Right renal pelvis (tissue), 4 donors: ENCODE measurements at places on chromosomes 13 and 19. TPM values are rescaled to one million over a fixed set of nuclear protein-coding genes. Genes with fewer than 3 reads are reported as not detected.

- no peak for DNase-seq
These were observed 11.9 kb downstream of the LTBP4 start for GRCh38 chr19:40612831-40613689.

DNA sequence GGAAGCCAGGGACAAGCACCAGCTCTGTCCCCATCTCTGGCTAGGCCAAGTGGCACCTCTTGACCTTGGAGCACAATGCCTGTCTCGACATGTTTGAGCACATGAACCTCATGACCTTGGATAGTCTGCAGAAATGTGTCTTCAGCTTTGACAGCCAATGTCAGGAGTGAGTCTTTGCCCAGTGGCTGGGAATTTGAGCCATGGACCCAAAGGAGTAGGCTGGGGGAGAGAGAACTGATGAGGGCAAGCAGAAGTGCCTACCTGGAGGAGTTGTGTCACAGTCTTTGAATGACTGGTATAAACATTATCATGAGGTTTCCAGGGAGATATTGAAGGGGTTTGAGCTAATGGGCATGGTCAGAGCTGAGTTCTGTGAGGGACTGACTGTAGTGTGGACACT lies 6.7 kb upstream of the CYP4F12 start:
- no peak for DNase-seq

DNA sequence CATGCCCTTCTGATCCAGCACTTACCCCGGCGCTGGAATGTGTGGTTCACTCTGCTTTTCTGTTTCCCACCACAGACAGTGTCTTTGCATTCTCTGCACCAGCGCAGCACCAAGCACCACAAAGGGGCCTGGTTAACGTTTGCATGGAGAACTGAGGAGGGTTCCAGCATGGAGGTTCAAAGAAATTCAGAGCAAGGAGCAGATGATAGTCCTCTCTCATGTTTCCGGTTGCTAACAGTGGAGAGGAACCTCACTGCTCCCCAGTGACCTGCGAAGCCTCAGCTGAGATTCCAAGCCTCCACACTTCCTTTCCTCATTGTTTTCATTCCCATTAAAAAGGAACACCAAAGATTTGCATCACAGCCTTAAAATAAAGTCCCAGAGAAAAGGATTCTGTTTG lies 99.7 kb downstream of the STARD13 start:
- no peak for DNase-seq

DNA sequence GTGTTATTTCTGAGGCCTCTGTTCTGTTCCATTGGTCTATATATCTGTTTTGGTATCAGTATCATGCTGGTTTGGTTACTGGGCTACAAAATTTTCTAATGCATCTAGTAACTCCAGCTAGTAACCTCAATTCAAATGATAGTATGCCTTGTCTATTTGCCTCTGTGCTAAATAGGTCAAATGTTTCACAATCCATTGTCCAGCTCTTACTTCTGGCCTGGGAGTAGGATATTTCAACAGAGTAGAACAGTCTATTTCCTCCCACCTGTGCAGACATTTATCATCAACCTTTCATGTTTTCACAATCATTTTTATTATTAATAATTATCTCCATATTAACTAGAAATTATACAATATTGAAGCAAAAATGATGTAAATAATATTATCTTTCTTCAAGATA lies 18.1 kb upstream of the NDFIP2 start:
- no peak for DNase-seq

GRCh38 chr19:42069619-42070351 lies at the start of gene GRIK5:
Gene GRIK5 (minus strand): TSS chr19:42070206. CDS start chr19:42065770, 4,436 bp downstream.
- no peak for DNase-seq

GRCh38 chr13:98918771-98919170 lies 59.1 kb downstream of the DOCK9 start:
- no peak for DNase-seq

DNA sequence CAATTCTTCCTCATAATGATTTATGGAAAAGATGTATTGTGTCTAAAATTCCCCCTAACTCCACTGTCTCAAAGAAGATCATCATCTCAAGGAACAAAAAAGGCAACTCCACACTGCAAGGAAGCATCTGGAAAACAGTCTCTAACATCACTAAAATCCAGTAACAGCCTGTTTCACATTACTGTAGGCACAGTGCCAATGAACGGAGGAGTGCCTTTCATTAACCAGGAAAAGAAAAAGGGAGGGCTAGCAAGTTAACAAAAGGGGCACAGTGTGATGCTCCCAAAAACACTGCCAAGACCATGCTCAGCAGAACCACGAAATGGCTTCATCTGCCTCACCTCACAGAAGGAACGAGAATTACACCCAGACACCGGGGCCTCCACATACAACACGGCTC lies 8.5 kb downstream of the TMTC4 start:
- no peak for DNase-seq

DNA sequence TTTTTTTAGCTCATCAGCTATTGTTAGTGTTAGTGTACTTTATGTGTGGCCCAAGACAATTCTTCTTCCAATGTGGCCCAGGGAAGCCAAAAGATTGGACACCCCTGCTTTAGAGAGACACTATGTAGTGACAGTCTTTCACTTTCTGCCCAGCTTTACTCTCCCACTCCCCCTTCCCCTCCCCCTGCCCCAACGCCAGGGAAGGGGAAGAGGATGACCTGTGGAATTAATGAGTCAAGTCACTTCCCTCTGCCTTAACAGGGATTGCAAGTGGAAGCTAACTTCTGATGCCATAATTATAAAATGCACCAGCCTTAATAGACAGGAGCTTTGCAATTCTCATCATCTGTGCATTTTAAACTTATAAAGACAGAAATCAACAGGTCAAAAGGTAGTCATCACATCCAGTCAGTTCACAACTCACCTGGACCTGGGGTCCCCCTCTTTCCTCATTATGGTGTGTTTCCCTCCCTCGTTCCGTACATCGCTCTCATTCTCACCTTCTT lies 1.6 kb downstream of the ZNF415 start:
- DNase-seq = no peak

DNA sequence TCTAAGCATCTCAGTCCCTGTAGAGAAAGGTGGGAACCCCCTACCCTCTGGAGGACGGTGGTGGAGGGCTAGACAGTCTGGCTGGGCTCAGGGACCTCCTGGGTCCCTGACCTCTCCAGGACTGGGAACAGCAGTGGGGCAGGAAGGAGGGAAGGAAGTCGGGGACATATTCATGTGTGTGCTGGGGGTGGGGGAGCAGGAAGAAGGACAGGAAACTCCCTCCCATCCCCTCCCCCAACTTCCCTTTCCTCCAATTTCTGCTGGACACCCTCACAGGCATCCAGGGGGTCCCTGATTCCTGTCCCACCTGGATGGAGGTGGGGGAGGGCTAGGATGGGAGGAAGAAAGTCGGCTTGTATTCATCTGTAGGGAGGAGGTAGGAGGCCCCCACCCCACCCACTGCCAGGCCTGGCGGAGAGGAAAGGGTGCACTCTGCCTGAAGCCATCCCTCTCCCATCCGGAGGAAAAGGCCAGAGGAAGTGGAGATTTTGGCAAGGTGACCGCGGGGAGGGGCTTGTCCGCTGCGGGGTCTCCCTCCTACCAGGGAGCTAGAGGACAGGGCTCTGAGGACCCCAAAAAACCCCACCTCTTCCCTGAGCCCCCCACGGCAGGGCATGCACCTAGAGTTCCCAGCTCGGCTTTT lies 2.3 kb downstream of the NOVA2 start:
- DNase-seq = no peak

DNA sequence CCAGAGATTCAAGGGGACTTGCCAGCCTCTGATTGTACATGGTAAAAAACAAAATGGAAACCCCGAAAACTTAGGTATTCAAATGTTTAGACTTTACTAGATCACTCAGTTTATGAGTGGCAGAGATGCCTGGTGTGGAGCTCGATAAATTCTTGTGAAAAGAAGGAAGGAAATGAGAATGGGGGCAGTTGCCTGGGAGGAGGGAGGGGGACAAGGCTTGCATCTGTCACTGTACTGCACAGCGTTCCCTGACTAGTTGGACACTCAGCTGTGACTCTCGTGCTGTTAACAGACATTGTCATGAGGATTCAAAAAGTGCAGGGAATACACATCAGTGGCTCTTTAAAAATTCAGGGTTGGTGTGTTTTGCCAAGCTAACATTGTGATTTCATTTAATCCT lies 232.9 kb downstream of the ZIC5 start:
- no peak for DNase-seq

DNA sequence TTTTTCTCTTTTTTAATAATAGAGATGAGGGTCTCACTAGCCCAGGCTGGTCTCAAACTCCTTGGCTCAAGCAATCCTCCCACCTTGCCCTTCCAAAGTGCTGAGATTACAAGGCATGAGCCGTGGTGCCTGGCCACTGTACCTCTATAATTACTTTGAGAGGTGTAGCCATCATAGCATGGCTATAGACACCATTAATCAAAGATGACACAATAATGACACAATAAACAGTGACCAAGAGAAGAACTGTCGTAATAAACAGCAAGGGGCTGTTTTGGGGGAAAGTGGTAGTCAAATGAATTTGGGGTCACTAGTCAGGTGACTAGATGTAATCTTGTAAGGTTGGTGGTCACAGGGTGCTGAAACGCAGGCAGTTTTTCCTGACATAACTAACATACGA lies 30.4 kb downstream of the KLF5 start:
- no peak for DNase-seq

GRCh38 chr19:39874404-39874803 lies 28.2 kb upstream of the FBL start:
- no peak for DNase-seq

- DNase-seq = no peak
These were observed 5.6 kb downstream of the KMT5C start for GRCh38 chr19:55345101-55345817.

- no peak for DNase-seq
These were observed 10.6 kb downstream of the ABHD17A start for GRCh38 chr19:1874554-1875185.

DNA sequence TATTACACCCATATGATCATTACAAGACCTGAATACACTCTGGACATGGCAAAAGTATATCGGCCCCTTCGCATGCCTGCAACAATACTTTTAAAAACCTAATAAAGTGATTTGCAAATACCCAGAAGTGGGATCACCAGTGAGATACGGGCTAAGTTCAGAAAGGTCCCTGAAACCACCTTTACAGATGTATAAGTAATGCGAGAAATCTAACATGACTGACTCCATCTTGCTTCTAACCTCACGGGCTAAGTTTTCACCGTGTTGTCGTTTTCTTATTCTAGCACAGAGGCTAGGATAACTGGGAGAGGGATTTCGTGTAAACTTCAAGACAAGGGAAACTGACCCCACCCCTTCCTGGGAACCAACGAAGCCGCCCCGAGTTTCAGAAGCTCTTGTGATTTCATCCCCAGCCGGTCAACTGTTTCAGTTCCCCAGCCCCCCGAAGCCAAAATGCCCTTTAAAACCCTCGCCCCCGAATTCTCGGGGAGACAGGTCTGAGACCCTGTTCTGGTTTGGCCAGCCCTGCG lies 703 bp downstream of the NEK3 start:
- DNase-seq = no peak

GRCh38 chr19:33954686-33955085 lies 158.0 kb downstream of the KCTD15 start:
- no peak for DNase-seq

- DNase-seq = no peak
These were observed 95.2 kb downstream of the LRCH1 start for GRCh38 chr13:46648166-46648607.

CEACAM18 gene
- not detected for polyA plus RNA-seq

ELAVL1 gene
- polyA plus RNA-seq = 91.8 TPM

ZNF726 gene
- polyA plus RNA-seq = 12.3 TPM

EXOSC5 gene
- 16.5 TPM for polyA plus RNA-seq

GPR183 gene
- polyA plus RNA-seq = 2.5 TPM
